Hematopoietic multipotent progenitor cell treated with erythropoietin and hydrocortisone succinate and interleukin-3 and kit ligand, for 8 days (in vitro differentiated cells): ENCODE measurements at places on chromosomes 6 and 20.

- DNase-seq = no peak
Measured at GRCh38 chr6:98574984-98575383, 259.4 kb upstream of the POU3F2 start.

GRCh38 chr20:44584162-44584561, 1.8 kb downstream of the PKIG start:
- DNase-seq = no peak

DNA sequence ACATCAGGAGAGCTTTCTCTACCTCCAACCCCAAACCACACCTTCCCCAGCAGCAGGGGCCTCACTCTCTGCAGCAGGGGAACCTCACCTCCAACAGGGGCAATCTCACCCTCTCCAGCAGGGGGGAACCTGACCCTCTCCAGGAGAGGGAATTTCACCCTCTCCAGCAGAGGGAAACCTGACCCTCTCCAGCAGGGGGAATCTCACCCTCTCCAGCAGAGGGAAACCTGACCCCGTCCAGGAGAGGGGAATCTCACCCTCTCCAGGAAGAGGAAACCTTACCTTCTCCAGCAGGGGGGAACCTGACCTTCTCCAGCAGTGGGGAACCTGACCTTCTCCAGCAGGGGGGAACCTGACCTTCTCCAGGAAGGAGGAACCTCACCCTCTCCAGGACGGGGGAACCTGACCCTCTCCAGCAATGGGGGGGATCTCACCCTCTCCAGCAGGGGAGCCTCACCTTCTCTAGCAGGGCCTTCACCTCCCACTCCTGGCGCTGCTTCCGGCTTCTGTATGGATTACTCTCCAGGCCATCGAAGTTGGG, 3.1 kb downstream of the B3GALT4 start:
- DNase-seq = peak; percentile 61

DNA sequence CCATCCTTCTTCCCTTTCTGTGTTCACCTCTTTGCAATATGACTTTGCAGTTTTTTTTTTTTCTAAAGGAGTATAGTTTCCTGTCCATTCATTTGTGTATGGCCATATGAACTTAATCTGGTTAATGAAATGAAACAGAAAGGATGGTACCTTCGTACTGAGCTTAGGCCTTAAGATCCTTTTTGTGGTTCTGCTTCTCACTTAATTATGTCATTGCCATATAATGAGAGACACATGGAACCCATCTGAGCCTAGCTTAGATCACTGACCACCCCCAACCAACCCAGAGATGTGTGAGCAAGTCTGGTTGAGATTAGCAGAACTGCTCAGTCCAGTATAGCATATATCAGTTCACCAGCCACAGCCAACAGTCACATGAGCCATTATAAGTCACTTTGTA, 1179.6 kb downstream of the HACE1 start:
- no peak for DNase-seq

DNA sequence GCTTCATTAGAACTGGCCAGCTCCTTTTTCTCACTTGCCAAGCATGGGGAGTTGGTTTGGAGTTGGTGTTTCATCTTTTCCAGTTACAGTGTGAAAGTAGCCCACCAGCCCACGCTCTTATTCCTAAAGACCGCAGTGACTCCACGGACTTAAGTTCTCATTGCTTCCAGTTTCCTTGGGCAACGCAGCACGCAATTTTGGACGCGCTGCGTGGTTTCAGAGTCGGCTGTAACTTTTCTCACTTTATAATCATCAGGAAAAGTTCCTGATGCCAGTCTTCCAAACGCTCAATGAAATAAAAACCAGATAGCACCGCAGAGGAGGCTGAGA, 381 bp upstream of the PEX7 start:
- DNase-seq = no peak

- peak; percentile 85 for DNase-seq
Measured at GRCh38 chr20:5171790-5172164, 45.0 kb downstream of the CDS2 start.

DNA sequence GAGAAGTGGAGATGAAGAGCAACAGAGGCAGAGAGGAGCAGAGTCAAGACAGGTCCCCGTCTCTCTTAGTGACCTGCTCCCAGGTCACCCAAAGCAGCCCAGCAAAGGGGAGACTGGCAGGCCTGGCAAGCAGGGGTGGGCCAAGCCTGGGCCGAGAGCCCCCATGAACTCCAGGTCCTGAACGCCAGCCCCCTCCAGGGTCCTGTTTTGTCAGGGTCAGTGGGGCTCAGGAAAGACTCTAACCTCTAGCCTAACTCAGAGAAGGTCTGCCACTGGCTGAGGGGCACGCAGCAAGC, 1.2 kb downstream of the NECAB3 start:
- DNase-seq = no peak

- no peak for DNase-seq
Measured at GRCh38 chr6:111978532-111979149, 75.3 kb upstream of the CCN6 start.

- DNase-seq = no peak
Measured at GRCh38 chr20:6269168-6269873, 146.5 kb upstream of the FERMT1 start.

GRCh38 chr20:32456869-32457478, 98.8 kb downstream of the ASXL1 start:
- DNase-seq = no peak

DNA sequence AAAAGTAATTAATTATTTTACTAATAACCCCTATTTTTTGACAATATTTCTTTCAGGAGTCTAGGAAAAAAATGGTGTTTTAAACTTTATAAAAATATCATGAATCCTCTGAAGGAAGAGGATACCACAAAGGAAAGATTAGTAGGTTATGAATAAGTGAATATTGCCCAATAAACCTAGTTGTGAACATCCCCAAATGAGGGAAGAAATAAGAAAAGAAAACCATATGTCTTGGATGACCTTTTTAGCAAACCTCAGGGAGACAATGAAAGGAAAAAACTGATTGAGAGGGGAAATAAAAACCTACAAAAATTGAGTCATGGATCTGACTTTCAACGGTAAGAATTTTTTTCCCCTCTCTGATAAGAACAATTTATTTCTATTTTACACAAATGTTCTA, 34.4 kb downstream of the TENT5A start:
- DNase-seq = no peak
